ENCODE measurements at places on chromosomes 11 and 22.
A peak's percentile ranks its signal among the peaks of the same experiment; 100 is the strongest.

DNA sequence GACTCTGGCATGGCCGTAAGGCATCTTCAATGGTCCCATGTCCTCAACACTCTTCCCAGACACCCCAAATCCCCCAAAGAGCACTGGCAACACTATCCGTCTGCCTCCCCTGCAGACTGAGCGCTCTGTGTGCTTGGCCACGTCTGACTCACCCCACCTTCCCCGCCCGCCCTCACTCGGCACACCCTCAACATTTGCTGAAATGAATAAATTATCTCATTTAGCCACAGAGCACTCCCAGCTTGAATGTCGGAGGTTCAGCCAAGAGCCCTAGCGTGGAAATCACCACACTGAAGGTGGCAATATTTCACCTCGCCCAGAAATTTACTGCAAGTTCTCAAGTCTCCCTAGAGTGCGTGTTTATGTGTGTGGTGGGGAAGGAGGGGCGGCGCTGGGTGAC, 46.6 kb upstream of the TCF20 start:
- peak; percentile 60 for DNase-seq

GRCh38 chr11:104033561-104033960, 2.9 kb upstream of the DDI1 start:
- DNase-seq: no peak

DNA sequence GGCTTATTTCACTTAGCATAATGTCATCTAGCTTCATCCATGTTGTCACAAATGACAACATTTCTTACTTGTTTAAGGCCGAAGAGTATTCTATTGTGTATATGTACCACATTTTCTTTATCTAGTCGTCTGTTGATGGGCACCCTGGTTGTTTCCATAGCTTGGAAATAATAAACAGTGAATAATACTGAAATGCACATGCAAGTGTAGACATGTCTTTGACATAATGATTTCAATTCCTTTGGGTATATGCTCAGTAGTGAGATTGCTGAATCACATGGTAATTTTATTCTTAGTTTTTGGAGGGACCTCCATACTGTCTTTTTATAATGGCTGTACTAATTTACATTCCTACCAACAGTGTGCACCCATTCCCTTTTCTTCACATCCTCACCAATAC, 508.0 kb downstream of the NELL1 start:
- DNase-seq: no peak

DNA sequence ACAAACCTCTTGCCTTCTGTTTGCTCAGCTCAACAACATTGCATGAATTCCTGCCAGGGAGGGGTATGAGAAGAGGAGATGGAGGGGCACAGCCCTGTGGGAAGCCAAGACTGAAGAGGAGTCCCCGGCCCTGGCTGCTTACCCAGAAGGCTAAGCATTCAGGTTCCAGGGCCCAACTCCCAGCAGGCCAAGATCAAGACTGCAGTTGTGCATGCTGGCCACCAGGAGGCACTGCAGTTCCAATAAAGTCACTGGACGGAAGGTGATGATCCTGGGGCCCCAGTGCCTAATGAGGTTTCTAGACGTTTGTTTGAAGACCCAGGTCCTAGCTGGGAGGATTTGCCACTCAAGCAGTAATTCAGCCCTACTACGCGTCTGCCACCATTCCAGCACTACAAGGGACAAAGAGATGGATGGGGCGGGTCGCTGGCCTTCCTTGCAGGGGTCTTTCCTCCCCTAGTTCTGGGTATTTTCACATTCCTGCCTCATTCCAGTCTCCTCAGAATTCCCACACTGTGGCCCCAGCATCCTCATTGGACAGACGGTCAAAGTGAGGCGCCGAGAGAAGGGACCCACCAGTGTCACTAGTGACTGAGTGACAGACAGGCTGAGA, 23.6 kb downstream of the ALX4 start:
- DNase-seq: peak; percentile 67

GRCh38 chr22:46972901-46973831, 210.7 kb downstream of the TBC1D22A start:
- no peak for DNase-seq

GRCh38 chr11:100681064-100681502, 6.0 kb upstream of the ARHGAP42 start:
- peak; percentile 25 for DNase-seq

DNA sequence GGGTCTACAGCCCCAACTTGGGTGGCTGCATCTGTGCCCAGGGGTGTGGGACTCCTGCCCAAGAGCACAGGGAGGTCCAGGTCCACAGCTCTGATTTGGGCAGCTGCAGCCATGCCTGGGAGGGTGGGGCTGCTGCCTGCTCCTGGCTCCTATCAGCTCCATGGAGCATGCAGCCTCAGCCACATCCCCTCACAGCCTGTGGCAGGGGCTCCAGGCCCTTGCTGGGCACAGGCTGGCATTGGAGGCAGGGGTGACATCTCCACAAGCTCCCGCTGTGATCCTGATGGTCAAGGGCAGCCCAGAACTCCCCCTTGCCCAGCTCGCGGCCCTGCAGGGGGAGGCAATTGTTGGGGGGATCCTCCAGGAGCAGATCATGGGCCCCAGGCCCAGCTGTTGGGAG, 6.3 kb upstream of the OR56A4 start:
- no peak for DNase-seq
